ENCODE measurements at places on chromosomes 7 and 10.

DNA sequence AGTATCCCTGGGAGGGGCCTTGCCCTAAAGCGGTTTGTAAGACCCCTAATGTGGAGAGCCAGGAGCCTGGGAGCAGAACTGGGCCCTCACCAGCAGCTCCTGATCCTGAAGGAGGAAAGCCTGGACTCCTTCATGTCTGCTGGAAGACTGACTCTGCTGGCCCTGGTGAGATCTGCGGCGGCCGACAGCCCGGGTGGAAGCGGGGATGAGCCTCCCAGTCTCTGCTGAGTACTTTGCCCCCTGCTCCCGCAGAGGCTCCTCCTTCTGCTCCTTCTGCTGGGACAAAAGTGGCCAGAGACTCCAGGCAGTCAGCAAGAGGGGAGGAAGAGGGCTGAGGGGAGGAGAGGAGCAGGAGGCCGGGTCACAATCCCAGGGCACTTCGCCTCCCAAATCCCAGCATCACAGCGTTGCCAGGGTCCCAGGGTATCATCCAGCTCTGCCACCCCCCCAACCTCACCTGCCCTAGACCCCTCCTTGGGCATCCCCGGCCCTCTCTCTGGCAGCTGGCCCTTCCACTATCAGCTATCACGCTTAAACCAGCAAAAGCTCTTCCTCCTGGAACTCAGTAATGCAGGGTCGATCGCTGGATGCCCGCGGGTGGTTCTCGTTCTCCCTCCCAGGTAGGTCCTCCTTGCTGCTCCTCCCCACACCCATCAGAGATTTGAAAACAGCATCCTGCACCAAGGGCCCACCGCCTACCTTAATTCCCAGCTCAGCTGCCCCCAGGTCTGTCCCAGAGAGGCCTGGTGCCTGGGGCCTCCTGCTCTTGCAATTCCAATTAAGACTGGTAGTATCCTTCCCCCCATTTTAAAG lies 7.9 kb downstream of the TBATA start:
- DNase-seq: no peak

- DNase-seq: no peak
These were observed 153.4 kb downstream of the SGMS1 start for GRCh38 chr10:50470345-50470744.

DNA sequence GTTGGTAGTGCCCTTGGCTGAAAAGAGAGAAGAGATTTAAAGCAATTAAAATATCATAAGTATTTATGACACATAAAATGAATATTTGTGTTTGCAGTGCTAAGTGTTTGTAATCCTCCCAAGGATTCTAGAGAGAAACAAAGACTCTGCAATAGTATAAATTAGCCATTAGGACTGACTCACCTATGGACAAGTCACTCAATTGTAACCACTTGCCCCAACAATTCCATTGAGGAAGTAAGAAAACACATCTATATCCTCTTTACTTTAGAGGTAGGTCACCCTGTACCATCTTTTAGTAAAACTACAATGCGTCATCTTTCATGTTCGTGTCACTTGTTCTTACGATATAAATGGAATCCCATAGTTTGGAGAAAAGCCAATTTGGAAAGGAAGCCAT lies 85.7 kb upstream of the INHBA start:
- peak; percentile 74 for DNase-seq

DNA sequence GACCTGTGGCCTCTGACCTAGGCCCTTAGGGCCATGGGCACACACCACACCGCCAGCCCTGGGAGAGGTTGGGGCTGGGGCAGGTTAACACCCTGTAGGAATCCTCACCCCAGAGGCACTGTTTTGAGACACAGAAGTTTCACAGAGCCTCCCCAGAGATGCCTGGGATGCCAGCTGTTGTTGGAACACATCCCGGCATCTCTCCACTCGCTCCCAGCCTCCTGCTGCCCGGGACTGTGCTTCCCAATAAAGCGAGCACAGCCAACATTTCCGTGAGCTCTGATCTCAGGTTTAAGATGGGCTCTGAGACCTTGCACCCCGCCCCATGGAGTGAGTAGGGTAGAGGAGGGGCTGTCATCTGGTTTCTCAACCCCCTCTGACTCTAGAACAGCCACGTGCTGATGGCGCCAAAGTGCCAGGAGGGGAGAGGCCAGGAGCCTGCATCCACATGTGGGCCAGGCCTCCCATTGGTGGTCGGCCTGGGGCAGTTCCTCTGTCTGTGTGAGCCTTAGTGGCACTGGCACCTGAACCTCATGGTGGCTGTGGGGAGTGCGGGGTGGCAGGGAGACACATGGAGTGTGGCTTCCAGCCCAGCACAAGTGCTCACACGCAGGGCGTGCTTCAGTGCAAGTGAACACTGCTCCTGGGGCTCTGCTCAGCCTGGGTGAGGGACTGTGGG lies 54.7 kb downstream of the RASGEF1A start:
- DNase-seq: no peak

GRCh38 chr7:149205690-149206381 lies 10.5 kb downstream of the ZNF282 start:
- DNase-seq: no peak

- DNase-seq: no peak
These were observed 108.2 kb downstream of the ADCY1 start for GRCh38 chr7:45682358-45682735.

- DNase-seq: peak; percentile 59
These were observed 31.1 kb downstream of the PCGF5 start for GRCh38 chr10:91251430-91252056.

DNA sequence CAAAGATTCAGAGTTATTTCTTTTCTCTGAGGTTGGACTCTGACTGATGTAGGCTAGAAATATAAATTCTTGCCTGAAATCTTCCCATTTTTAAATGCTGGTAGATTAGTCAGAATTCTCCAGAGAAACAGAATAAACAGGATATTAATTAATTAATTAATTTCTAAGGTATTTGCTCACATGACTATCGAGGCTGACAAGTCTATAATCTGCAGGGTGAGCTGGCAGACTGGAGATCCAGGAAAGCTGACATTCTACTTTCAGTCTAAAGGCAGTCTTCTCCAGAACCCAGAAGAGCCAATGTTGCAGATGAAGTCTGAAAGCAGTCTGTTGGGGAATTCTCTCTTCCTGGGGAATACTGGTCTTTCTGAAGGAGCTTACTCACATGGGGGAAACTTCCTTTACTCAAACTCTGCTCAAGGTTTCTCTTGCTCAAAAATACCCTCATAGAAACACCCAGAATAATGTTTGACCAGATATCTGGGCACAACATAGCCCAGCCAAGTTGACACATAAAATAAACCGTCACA lies 189.7 kb downstream of the KIF20B start:
- DNase-seq: no peak

- DNase-seq: no peak
These were observed 393.6 kb upstream of the GALNT17 start for GRCh38 chr7:70738151-70738885.

- DNase-seq: no peak
These were observed 10.3 kb downstream of the HTRA1 start for GRCh38 chr10:122471531-122472177.

GRCh38 chr7:146235195-146235594 lies 118.6 kb downstream of the CNTNAP2 start:
- DNase-seq: no peak

DNA sequence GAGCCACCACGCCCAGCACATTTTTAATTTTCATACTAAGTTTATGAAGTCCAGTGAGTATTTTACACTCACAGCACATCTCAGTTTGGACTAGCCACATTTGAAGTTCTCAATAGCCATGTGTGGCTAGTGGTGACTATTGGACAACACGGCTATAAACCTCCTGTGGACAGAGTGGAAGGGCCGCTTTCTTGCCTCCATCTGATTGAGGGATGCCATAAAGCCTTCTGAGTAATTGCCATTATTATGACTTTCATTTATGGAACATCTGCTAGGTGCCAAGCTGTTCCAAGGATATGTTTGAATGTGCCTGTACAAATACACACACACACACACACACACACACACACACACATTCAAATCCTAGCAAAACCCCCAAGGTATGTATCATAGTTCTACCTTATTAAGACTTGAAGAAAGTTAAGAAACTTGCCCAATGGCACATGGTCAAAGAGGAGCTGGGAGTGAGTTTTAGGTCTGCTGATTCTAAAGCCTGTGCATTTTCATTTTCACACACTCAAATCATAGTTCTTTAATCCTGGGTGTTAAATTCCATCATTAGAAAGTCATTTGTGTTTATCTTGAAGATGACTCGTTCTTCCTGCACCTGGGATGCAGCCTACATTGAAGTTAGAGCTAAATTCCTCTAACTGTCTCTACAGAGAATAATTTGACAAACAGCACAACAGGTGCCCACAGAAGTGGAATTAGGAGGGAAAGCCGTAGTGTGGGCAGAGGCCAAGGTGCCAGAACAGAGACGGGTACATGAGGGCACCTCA lies 143.3 kb downstream of the PKD1L1 start:
- DNase-seq: no peak

DNA sequence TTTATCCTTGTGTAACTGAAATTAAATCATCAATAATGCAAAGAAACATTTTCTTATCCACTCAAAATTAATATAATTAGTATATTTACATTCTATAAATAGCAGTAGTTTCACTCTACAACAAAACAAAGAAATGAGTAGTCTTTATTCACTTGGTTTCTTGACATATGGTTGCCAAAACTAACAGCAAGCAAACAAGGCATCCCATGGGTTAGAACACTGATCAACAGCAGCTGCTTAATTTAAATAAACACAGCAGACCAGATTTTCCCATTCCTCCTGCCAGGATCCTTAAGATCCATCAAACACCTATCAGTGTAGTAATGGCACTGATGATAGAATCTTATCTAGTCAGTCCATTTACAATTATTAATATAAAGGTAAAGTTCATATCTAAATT lies 22.1 kb downstream of the NCAPG2 start:
- DNase-seq: no peak

GRCh38 chr7:66804001-66804400 lies 63.5 kb downstream of the RABGEF1 start:
- no peak for DNase-seq

DNA sequence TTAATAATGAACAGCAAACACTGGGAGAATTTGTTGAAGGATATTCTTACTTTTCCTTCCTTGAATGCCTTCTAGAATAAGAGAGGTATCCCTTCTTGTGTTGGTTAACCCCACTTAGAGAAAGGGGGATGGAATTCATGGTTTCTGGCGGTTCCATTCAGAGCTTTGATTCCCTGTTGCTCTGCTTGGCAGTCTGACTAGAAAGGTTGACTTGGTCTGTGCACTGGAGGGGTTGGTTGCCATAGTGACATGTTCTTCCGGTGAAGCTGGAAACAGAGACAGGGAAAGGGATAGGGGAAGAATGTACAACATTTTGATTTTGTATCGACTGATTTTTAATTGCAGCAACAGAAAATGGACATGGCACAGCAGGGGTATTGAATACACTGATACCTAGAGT lies 2.5 kb downstream of the TMEM178B start:
- no peak for DNase-seq

GRCh38 chr7:28346676-28347363 lies 65.5 kb upstream of the CREB5 start:
- DNase-seq: no peak

DNA sequence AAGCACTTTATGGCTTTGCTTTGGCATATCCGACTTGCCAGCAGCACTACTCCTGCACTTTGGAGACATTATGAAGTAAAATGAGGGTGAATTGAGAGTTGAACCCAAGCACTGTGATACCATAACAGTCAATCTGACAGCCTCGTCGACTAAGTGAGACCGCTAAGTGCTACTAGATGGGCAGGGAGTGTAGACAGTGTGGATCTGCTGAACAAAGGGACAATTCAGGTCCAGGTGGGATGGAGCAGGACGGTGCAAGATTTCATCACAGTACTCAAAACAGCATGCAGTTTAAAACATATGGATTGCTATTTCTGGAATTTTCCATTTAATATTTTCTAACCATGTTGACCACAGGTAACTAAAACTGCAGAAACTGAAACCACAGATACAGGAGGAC lies 20.8 kb upstream of the PRTFDC1 start:
- no peak for DNase-seq

DNA sequence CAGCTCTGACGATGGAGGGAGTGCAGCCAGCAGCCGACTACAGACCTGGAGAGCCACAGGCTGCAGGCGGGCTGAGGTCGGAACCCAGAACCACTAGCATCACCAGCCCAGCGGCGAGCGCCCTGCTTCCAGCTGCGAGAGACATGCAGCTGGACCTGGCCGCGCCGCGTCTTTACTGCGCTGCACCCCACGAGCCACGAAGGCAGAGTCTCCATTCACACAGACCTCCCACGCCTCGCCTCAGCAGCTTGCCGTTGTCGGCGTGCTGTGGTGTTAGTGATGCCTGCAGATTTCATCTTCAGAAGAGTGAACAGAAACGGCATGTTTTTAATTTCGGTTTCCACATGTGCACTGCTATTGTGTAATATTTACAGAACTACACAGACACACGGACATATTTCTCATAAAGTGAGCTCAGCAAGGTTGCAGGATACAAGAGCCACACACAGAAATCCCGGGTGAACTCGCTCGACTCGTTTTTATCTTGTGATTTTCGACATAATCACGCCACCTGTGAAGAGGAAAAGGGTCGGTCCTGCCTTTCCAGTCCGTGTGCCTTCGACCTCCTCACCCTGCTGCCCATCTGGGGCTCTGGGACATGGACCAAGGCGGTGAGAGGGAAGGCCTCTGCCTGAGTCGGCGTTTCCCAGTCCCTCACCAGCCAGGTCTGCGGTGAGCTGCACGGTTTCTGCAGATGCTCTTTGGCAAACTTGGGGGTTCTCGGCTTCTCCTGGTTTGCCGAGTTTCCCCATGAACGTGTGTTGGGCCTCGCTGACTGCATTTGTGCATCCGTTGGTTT lies 252.2 kb downstream of the ELFN1 start:
- DNase-seq: peak; percentile 93

DNA sequence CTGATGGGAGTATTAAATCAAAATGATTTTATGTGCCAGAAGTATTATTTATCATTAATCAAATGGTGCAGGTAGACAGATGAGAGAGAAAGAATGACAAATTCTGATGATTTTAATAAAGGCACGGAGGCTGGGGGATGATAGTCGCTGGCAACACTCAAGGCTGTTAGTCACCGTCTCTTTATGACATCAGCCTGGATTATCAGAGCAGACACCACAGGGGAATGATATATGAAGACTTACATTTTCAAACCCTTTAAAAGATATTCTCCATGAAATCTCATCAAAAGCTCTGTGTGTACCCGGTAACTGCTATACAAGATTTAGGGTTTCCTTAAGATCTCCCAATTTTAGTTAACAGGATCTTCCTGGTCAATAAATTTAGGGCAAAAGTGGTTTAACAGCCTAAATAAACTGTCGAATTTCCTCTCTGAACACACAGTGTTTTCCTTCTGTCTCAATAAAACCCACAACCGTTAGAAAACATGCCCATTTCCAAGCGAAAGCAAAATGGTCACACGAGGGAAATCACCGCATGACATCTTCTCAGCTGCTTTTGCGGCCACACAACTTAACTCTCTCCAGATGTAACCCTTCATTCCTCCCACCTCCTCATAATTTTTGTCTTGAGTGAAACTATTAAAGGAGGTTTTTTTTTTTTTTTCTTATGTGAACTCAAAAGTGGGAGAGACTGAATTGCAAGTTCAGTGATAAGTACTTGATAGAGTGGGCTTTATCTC lies 133.2 kb upstream of the FAM171A1 start:
- peak; percentile 2 for DNase-seq

DNA sequence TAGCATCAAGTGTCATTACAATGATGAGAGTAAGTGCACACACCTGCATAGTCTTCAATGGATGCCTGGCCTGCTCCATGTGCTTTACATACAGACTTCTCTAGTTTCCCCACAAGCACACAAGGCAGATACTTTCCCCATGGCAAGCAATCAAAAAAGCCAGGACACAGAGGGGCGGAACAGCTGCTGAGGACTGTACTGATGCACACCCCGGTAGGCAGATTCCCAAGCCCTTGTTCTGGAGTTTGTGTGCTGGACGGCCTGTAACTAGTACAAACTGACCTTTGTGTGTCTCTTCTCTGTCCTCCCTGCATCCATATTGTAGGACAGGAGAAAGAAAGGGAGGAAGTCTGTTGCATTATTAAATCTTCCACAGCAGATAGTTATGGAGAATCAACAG lies 25.8 kb downstream of the UBE2D4 start:
- no peak for DNase-seq
